ENCODE measurements at places on chromosomes 6 and 20.

- no peaks in the 10 kb centered on the region for H3K27me3 ChIP-seq
- H3K4me1 ChIP-seq, result no peaks in the 10 kb centered on the region
- H3K36me3 ChIP-seq, result no peaks in the 10 kb centered on the region
- DNase-seq, result no peak
- no peak overlapping the region for H3K27ac ChIP-seq
Observed at GRCh38 chr6:145245119-145245518, 490.2 kb downstream of the EPM2A start.

GRCh38 chr6:48110436-48111142 is 408 bp downstream of the PTCHD4 start:
- no peaks in the 10 kb centered on the region for H3K27me3 ChIP-seq
- no peaks in the 10 kb centered on the region for H3K4me1 ChIP-seq
- H3K4me3 ChIP-seq, result peak overlapping the region; percentile 3
- H3K27ac ChIP-seq, result no peak overlapping the region

DNA sequence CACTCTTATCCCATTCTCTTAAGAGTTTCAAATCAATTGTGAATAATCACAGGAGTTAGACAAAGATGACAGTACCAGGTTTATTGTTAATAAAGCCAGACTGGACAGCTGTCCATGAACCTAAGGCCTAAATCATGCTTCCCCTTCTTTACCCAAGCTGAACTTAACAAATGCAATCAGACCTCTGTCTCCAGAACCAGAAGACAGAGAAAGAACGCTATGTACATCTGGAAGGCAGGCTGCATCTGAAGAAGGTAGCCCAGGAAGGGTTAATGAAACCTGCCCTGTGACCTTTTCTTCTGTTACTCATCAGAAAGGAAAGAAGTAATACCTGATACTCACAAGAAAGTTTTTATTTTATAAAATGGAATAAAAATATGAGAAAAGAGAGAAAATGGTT is 118.6 kb downstream of the EYA4 start:
- no peaks in the 10 kb centered on the region for H3K36me3 ChIP-seq
- no peak overlapping the region for H3K4me3 ChIP-seq
- DNase-seq, result no peak

GRCh38 chr6:17869753-17870050 is 117.7 kb downstream of the KIF13A start:
- no peak for DNase-seq
- H3K27ac ChIP-seq, result peak overlapping the region; percentile 29
- no peak overlapping the region for H3K4me3 ChIP-seq
- peaks cover 81% of the 10 kb centered on the region for H3K4me1 ChIP-seq
- no peaks in the 10 kb centered on the region for H3K36me3 ChIP-seq
- H3K27me3 ChIP-seq, result no peaks in the 10 kb centered on the region

- no peaks in the 10 kb centered on the region for H3K4me1 ChIP-seq
- H3K36me3 ChIP-seq, result no peaks in the 10 kb centered on the region
- H3K4me3 ChIP-seq, result no peak overlapping the region
- no peak for DNase-seq
Observed at GRCh38 chr6:11830520-11830919, 51.9 kb upstream of the ADTRP start.

DNA sequence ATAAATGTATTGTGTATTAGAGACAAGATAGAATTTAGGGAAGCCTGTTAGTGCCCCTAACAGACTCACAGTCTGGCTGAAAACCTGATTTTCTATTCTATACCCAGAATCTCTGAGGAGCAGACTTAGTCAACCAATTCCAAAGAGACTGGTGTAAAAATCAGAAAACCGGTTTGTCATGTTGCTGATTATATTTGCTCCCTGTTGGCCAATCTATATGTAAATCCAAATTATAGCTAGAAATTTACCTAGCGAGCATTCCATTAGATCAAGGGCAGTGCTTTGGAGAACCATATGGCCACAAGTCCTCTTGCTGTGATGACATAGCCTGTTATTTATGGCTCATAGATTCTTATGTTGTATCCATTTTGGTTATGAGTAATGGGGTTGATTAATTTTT is 4.8 kb downstream of the NFYA start:
- no peak overlapping the region for H3K4me3 ChIP-seq
- no peaks in the 10 kb centered on the region for H3K27me3 ChIP-seq
- H3K27ac ChIP-seq, result no peak overlapping the region
- H3K4me1 ChIP-seq, result peaks cover 26% of the 10 kb centered on the region

Data from tibial artery (tissue), 4 donors.